ENCODE measurements at places on chromosomes 6 and 20.
A peak's percentile ranks its signal among the peaks of the same experiment; 100 is the strongest.

DNA sequence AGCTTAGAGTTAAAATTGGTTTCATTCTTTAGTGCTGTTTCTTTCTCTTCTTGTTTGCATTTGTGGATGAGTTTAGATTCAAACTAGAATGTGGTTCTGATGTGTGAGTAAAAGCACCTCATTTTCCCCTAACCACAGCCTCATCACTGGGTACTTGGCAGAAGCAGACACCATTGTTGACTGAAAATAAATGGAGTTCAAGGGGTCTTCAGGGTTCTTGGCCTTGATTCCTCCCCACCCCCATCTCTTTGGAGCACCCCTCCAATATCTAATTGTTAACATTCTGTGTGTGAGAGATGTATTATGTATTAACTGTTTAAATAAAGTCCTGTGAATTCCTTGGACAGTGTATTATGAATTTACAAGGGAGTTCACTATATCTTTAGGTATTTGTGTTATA, 59.6 kb downstream of the JARID2 start:
- no peak for DNase-seq

DNA sequence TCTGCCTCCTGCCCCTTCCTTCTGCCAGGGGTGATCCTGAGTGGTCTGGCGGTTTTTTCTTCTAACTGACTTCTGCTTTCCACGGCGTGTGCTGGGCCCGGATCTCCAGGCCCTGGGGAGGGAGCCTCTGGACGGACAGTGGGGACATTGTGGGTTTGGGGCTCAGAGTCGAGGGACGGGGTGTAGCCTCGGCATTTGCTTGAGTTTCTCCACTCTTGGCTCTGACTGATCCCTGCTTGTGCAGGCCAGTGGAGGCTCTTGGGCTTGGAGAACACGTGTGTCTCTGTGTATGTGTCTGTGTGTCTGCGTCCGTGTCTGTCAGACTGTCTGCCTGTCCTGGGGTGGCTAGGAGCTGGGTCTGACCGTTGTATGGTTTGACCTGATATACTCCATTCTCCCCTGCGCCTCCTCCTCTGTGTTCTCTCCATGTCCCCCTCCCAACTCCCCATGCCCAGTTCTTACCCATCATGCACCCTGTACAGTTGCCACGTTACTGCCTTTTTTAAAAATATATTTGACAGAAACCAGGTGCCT, 10.2 kb downstream of the SLC29A1 start:
- DNase-seq = no peak

GRCh38 chr6:148273962-148274752, 68.5 kb upstream of the SASH1 start:
- DNase-seq = no peak

- no peak for DNase-seq
Observed at GRCh38 chr20:23966927-23967615, 21.5 kb downstream of the GGTLC1 start.

- DNase-seq = no peak
Observed at GRCh38 chr6:137219664-137220252, 573 bp upstream of the IFNGR1 start.

DNA sequence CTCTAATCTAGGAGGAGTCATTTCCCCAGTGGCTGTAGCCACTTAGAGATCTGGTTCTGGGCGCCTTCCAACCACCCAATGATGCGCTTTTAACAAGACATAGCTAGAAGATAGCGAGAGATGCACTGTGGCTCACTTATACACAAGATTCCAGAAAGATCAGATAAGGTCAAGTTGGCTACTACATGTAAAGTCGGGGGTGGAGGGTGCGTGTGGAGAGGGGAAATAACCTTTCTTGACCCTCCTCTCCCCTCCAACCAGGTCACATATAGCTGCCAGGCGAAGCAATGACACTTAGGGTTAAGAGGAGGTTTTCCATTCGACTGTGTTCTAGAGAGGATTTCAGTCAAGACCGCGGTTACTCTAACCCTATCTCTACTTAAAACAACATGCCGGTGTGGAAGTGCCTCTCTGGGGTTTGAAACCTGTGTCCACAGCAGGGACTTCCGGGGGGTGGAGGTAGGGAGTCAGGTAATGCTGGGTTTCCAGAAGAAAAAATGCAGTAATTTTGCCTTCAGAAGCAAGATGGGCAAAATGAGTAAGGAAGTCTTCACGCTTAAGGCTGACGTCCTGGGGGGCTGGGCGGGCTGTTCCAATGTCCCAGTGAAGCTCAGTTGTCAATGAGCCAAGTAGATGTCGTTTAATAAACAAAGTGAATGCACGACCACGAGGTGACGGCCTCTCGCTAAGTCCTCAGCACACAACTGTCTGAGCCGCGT, 1.8 kb upstream of the SIM1 start:
- no peak for DNase-seq

DNA sequence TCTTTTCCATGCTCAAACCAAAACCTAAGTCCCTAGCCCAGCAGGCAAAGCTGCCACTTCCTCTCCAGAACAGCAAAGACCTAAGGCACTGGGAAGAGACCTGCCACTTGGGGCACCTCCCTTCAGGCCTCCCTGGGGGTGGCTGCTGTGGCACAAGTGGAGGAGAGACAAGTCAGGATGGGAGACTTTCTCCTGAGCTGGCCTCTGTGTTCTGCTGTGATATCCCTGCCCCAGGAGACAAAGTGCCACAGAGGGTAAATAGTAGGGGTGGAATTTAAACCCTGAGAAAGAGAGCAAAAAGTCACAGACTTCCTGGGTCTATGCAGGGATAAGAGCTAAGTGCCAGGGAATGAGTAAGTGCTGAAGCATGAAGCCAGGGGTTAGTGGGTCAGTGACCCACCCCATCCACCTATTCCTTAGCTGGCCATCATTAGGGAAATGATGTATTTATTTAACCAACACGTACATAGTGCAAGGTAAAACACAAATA, 84.2 kb downstream of the MRPL14 start:
- no peak for DNase-seq

- DNase-seq = no peak
Observed at GRCh38 chr6:127301199-127301700, 34.6 kb downstream of the RNF146 start.

GRCh38 chr6:157273756-157274470, 49.4 kb downstream of the TMEM242 start:
- DNase-seq = no peak

DNA sequence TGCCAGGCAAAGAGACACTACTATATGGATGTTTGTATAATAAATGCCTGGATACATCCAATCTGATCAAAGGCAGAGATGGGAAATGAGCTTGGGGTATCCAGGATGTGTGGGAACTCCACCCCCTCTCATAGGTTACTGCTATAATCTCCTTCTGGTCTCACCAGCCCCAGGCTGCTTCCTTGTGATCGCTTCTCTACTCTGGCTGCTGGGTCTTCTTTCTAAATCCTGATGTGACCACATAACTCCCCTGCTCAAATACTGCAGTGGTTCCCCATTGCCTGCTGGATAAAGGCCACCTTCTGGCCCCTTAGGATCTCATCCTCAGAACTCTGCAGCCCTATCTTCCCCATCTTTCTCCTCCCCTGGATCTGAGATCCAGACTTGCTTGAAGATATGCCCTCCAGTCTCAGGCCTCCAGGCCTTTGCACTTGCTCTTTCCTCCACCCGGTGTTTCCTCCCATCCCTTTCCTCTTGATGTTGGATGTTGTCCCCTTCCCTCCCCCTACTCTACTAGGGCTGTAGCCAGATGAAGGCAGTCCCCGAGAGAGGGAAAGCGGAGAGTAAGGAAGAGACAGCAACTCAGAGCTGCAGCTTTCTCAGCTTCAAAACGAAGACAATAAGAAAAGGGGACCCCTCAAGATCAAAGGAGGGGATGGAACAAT, 828 bp upstream of the XKR7 start:
- no peak for DNase-seq

- no peak for DNase-seq
Observed at GRCh38 chr6:55474382-55474781, 104.6 kb downstream of the HMGCLL1 start.

GRCh38 chr20:38725148-38725901, 1.0 kb downstream of the SLC32A1 start:
- DNase-seq = no peak

- DNase-seq = no peak
Observed at GRCh38 chr20:49435639-49436038, 46.8 kb downstream of the KCNB1 start.

- DNase-seq = no peak
Observed at GRCh38 chr6:130537447-130537846, 171.6 kb downstream of the TMEM200A start.

DNA sequence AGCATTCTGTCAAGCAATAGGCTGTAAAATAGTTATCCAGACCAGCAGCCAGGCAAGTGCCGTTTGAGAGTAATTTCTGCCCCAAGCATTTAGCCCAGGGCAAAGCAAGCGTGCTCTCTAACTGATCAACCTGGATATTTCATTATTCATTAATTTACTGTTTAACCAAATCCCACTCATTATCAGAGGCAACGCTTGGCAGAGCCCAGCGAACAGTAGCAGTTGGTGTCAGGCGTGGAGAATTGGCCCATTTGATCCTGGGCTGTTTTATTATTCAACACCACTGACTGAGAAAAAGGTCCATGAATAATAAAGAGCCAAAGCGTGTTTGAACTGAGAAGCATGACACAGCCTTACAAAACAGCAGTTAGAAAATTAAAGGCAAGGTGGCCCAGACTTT, 35.3 kb downstream of the TFAP2B start:
- no peak for DNase-seq

DNA sequence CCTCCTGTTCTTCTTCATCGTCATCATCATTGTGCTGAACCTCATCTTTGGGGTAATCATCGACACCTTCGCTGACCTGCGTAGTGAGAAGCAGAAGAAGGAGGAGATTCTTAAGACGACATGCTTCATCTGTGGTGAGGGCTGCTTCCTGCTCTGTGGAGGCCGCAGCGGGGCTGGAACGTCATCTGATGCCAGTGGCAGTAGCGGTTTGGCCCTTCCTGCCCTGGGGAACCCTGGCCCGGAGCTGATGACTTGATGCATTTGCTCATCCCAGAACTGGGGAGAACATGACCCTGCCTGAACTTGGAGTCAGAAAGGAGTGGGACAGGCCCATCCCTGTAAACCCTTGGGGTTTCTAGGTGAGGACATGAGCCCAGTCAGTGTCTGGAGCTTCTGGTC, 18.7 kb downstream of the UQCC2 start:
- DNase-seq = no peak

DNA sequence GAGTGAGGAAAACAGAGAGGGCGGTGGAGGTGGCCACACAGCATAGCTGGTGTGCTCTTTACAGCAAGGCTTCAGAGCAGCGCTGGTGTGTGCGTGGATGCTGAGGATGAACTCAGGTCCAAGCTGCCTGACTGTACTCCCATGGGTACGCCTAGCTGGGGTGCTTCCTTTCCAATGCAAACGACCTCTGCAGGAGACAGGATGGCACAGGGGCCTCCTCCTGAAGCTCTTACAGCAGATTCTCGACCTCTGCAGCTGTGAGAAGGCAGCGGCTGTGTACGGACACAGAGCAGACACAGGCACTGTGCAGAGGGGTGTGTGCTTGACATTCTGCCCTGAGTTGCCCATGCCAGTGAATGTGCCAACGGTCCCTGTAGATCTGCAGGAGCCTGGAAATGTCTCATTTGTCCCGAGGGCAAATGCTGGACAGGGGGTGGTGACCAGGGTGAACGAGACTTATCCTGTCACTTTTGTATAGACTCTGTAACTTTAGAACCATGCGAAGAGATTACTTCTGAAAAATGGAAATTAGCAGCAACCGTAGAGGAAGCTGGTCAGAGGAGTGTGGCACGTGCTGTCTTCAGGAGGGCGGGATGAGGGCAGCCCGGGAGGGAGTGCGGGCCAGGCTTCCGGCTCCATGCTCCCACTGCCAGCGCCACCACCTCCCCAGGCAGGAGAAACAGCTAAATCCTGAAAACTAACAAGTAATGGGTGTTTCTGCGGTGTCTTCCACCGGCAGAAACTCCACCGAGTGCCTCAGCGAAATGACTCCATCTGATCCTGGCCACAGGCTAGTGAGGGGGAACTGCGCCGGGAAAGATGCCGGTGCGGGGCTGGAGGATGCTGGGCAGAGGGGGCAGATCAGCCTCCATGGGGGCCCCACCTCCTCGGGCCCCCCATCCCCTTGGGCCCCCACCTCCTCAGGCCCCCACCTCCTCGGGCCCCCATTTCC, 120.9 kb upstream of the RPS6KA2 start:
- DNase-seq = no peak

DNA sequence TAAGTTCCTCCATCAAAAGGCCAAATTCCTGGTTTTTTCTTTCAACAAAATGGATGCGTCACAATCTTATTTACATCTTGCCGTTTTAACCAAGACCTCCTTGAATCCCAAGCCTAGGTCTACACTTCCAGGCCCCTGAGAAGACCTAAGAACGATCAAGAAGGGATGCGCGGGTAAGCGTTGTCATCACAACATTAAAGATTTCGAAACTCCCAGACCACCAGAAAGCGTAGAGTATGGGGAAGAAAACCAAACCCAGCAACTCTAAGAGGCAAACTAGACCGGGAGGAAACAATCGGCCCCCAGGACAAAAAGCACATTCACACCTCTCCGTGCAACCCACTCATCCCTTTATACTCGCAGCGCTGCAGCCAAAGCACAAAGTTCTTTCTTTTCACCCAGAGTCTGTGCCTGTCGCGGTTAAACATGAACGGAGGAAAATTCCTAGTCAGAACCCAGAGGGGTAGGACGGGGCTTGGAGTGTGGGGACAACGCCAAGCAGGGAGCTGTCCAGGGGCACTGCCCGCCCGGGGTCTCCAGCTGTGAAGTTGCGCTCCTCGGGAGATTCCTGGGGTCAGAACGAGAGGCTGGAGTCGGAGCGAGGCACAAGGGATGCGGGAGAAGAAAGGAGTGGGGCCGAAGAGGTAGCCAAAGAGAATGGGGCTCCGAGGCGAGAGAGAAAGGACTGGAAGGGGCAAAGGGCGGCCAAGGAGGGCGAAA, 725 bp downstream of the OSER1 start:
- DNase-seq = peak; percentile 59

DNA sequence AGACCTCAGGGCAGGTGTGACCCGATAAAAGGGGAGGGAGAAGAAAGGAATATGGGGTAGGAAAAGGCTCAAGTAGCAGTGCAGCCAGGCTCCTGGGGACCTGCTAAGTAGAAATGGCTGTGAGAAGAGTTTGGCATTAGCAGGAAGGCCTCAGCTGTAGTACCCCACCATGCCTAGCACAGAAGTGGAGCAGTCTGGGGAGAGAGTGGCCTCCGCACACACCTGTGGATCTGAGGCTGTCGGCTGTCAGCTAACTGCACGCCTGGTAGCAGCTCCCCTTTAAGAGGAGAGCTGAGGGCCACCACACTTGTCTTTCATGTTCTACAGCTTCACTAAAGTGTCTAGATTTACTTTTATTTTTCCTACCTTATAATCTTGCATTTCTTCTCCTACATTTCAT, 24.6 kb downstream of the PDE7B start:
- no peak for DNase-seq

GRCh38 chr6:11983306-11983705, 28.8 kb upstream of the HIVEP1 start:
- DNase-seq = no peak

GRCh38 chr20:22546344-22546743, 38.0 kb downstream of the FOXA2 start:
- DNase-seq = no peak

DNA sequence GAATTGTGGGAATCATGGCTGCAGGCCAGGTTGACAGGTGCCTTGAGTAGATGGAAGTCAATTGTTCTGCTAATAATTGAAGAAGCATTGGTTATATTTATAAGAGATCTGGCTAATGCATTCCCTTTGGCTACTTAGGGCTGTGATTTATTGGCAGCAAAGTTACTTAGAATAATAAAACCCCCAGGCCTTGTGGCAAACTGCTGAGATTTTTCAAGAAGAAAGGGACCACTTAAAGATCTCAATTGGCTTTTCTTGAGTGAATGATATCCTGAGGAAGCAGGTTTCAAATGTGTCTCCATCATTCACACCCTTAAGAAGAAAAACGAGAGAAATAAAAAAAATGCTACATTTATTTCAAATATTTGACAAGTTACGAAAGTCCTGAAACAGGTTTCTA, 27.4 kb downstream of the DDO start:
- DNase-seq = no peak
